Chondrocyte (in vitro differentiated cells): ENCODE measurements at places on chromosomes 16 and 17. TPM values are rescaled to one million over a fixed set of nuclear protein-coding genes. Genes with fewer than 3 reads are reported as not detected.
A peak's percentile ranks its signal among the peaks of the same experiment; 100 is the strongest.

GRCh38 chr16:79177018-79177417, 423.5 kb downstream of the MAF start:
- H3K36me3 ChIP-seq, result no peaks in the 10 kb centered on the region
- H3K27ac ChIP-seq, result no peak overlapping the region
- DNase-seq, result no peak
- no peak overlapping the region for H3K4me3 ChIP-seq

GRCh38 chr17:8059131-8059530, 20.3 kb downstream of the ALOX15B start:
- H3K4me1 ChIP-seq, result peaks cover 18% of the 10 kb centered on the region
- no peak for DNase-seq
- no peaks in the 10 kb centered on the region for H3K36me3 ChIP-seq
- H3K27ac ChIP-seq, result no peak overlapping the region
- H3K27me3 ChIP-seq, result peaks cover 55% of the 10 kb centered on the region

DNA sequence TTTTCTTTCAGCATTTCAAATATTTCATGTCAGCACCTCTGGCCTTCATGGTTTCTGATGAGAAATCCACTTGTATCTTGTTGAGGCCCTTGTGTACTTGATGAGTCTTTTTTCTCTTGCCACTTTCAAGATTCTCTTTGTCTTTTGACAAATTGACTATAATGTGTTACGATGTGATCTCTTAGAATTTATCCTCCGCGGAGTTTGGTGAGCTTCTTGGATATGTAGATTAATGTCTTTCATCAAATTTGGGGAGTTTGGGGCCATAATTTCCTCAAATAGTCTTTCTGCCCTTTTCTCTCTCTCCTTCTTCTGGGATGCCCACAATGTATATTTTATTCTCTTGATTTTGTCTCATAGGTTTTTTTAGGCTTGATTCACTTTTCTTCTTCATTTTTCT, 96.0 kb downstream of the CHD9 start:
- no peaks in the 10 kb centered on the region for H3K27me3 ChIP-seq
- H3K4me3 ChIP-seq, result no peak overlapping the region
- H3K27ac ChIP-seq, result no peak overlapping the region
- H3K36me3 ChIP-seq, result peaks cover 9% of the 10 kb centered on the region
- DNase-seq, result no peak

DNA sequence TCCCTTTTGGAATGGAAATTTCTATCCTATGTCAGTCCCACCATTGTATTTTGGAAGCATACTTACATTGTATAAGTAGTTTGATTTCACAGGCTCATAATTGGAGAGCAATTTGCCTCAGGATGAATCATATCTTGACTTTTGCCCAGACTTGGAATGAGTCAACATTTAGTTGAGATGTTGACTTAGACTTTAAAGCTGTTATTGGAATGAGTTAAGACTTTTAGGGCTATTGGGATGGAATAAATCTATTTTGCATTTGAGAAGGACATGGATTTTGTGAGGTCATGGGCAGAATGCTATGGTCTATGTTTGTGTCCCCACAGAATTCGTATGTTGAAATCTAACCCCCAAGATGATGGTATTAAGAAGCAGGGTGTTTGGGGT, 12.2 kb upstream of the ZNF594 start:
- no peaks in the 10 kb centered on the region for H3K27me3 ChIP-seq
- H3K36me3 ChIP-seq, result no peaks in the 10 kb centered on the region
- DNase-seq, result no peak
- H3K4me3 ChIP-seq, result no peak overlapping the region
- peaks cover 10% of the 10 kb centered on the region for H3K4me1 ChIP-seq

DNA sequence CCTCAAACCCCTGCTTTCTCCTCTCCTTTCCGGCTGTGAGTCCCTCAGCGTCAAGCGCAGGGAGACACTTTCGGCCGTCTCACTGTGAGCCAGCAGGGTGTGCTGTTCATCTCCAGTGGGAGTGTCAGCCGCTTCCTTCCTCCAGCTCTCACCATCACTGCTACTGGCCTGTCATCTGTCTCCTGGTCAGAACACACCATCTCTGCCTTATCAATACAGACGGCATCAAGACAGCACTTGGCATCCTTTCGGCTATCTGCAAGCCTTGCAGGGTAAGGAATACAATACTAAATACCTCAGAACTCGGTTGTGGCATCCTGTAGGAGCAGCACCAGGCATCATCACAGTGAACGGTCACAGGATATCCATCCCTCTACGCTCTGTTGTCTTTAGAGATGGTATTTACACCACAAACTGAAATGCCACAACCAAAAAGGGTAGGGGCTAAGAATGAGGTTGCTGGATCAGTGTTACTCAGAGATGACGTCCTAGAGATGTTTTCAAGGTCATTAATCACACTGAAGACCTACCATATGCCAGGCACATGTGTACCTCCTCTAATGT, 20.7 kb upstream of the CMTM4 start:
- H3K36me3 ChIP-seq, result peaks cover 16% of the 10 kb centered on the region
- no peak for DNase-seq
- no peaks in the 10 kb centered on the region for H3K27me3 ChIP-seq
- no peak overlapping the region for H3K4me3 ChIP-seq

Gene KCNH6
- not detected in 3 replicates for total RNA-seq

GRCh38 chr16:9481747-9482730, 390.6 kb downstream of the HAPSTR1 start:
- H3K4me3 ChIP-seq, result no peak overlapping the region
- no peak overlapping the region for H3K27ac ChIP-seq
- H3K4me1 ChIP-seq, result no peaks in the 10 kb centered on the region
- no peak for DNase-seq
- no peaks in the 10 kb centered on the region for H3K27me3 ChIP-seq

GRCh38 chr17:47973541-47973940, 2.6 kb downstream of the CDK5RAP3 start:
- H3K27ac ChIP-seq, result no peak overlapping the region
- peaks cover 22% of the 10 kb centered on the region for H3K36me3 ChIP-seq
- H3K27me3 ChIP-seq, result no peaks in the 10 kb centered on the region
- peaks cover 20% of the 10 kb centered on the region for H3K4me1 ChIP-seq
- H3K4me3 ChIP-seq, result no peak overlapping the region
- no peak for DNase-seq

DNA sequence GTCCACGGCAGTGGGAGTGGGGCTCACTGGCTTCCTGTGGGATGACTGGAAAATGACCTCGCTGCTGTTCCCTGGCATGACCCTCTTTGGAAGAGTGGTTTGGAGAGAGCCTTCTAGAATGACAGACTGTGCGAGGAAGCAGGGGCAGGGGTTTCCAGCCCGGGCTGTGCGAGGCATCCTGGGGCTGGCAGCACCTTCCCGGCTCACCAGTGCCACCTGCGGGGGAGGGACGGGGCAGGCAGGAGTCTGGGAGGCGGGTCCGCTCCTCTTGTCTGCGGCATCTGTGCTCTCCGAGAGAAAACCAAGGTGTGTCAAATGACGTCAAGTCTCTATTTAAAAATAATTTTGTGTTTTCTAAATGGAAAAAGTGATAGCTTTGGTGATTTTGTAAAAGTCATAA, 7.8 kb upstream of the RNF213 start:
- H3K27me3 ChIP-seq, result no peaks in the 10 kb centered on the region
- DNase-seq, result no peak
- peaks cover 20% of the 10 kb centered on the region for H3K4me1 ChIP-seq
- H3K4me3 ChIP-seq, result no peak overlapping the region
- peaks cover 2% of the 10 kb centered on the region for H3K36me3 ChIP-seq
- H3K27ac ChIP-seq, result no peak overlapping the region

GRCh38 chr17:4583782-4584100, 588 bp upstream of the SMTNL2 start:
- H3K27ac ChIP-seq, result no peak overlapping the region
- peaks cover 43% of the 10 kb centered on the region for H3K27me3 ChIP-seq
- peaks cover 4% of the 10 kb centered on the region for H3K4me1 ChIP-seq
- peak overlapping the region; percentile 69 for H3K4me3 ChIP-seq
- H3K36me3 ChIP-seq, result no peaks in the 10 kb centered on the region

DNA sequence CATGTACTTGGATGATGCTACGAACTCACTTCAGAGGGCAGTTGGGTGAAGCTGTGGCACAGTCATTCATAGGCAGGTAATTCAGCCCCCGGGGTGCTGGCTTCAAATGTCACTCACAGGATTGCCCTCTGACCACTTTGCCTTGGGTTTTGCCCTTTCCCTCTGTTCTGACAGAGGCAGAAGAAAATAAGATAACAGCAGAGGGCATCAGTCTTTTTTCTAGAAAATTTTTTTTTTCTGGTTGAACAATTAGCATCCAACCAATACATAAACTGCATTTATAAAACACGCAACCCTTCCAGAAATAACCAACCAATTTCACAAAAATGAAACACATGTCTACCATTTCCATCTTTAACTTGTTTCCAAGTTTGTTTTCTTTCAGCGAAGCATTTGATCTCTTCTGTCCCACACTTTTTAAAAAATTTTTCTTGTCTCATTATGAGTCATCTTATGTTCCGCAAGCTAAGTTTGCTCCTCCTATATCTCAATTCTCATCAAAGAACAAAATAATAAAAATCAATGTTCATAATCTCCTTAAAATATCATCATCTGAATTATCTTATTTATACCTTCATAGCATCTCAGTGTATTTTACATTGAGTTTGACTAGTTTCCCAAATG, 15.6 kb downstream of the NACA2 start:
- no peak for DNase-seq
- H3K36me3 ChIP-seq, result no peaks in the 10 kb centered on the region

Gene KCNAB3
- total RNA-seq, result 1.9 to 3.2 TPM (median 2.3 TPM) in 3 replicates

- H3K27ac ChIP-seq, result no peak overlapping the region
- H3K4me3 ChIP-seq, result no peak overlapping the region
- H3K4me1 ChIP-seq, result no peaks in the 10 kb centered on the region
- H3K36me3 ChIP-seq, result no peaks in the 10 kb centered on the region
- H3K27me3 ChIP-seq, result no peaks in the 10 kb centered on the region
Measured at GRCh38 chr17:14724770-14725169, 423.9 kb downstream of the HS3ST3B1 start.

- DNase-seq, result no peak
- no peak overlapping the region for H3K27ac ChIP-seq
- no peak overlapping the region for H3K4me3 ChIP-seq
- H3K4me1 ChIP-seq, result peaks cover 13% of the 10 kb centered on the region
Measured at GRCh38 chr17:49775546-49776260, 11.8 kb upstream of the FAM117A start.

- no peaks in the 10 kb centered on the region for H3K27me3 ChIP-seq
- H3K27ac ChIP-seq, result peak overlapping the region; percentile 5
- H3K4me1 ChIP-seq, result peaks cover 68% of the 10 kb centered on the region
- H3K36me3 ChIP-seq, result peaks cover 2% of the 10 kb centered on the region
- no peak overlapping the region for H3K4me3 ChIP-seq
Measured at GRCh38 chr17:57915985-57916757, 39.0 kb downstream of the CUEDC1 start.

Gene PERCC1
- total RNA-seq, result not detected in 3 replicates

GRCh38 chr16:13856398-13856797, 63.6 kb upstream of the ERCC4 start:
- no peak for DNase-seq
- H3K4me3 ChIP-seq, result no peak overlapping the region
- H3K4me1 ChIP-seq, result peaks cover 11% of the 10 kb centered on the region
- H3K27ac ChIP-seq, result peak overlapping the region; percentile 58

DNA sequence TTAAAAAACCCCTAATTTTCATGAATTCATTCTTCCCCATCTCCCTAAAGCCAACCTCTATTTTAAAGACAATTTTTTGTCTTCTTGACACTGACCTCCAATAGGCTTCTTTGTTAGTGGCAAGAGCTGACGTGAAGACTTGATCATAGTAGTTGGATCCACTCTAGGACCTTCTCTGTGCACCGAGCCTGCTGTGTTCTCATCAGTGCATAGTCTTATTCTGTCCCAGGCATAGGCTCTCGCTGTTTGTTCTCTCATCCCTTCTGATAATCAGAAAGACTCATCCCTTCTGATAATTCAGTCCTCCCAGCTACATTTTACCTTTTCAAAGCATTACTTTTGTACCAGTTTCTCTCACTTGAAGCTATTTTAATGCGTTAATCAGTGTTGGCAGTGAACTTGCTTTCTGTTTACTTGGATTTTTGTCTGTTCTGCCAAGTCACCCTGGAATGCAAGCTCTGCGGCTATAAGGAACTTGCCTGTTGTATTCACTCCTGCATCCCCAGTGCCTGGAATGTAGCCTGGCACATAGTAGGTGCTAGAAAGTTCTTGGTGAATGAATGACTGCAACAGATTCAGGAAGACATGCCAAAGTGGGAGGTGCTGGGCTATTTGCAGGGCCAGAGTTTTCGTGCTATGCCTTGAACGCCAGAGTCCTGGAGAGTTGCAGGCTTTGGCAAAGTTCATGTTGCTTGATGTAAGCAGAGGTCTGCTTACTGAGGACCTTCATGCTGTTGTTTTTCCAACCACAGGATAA, 147.6 kb upstream of the MPHOSPH6 start:
- no peak overlapping the region for H3K27ac ChIP-seq
- DNase-seq, result no peak
- H3K27me3 ChIP-seq, result no peaks in the 10 kb centered on the region
- no peak overlapping the region for H3K4me3 ChIP-seq

- H3K27ac ChIP-seq, result peak overlapping the region; percentile 93
- H3K4me3 ChIP-seq, result peak overlapping the region; percentile 70
- peaks cover 57% of the 10 kb centered on the region for H3K4me1 ChIP-seq
- peaks cover 2% of the 10 kb centered on the region for H3K36me3 ChIP-seq
- no peaks in the 10 kb centered on the region for H3K27me3 ChIP-seq
Measured at GRCh38 chr17:62653826-62654761, 26.6 kb downstream of the MRC2 start.
